Hindlimb muscle (tissue), 1 donor: ENCODE measurements at places on chromosomes 6 and 20. TPM values are rescaled to one million over a fixed set of nuclear protein-coding genes. Genes with fewer than 3 reads are reported as not detected.

DNA sequence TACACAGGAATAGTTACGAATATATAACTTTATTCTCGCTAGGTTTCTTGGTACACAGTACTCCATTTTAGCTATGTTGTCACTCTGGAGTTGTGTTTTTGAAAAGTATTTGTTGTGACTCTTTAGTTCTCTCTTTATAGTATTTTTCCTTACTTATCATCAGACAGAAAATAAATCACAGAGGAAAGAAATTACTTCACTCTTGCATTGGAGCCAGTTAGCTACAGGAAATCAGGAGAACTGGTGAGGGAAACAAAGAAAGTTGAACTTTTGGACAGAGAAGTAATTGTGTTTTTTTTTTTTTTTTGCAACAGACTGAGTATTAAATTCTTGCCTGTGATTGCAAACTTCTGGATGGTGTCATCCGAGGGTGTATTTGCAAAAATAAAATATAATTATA, 33.9 kb downstream of the DSE start:
- DNase-seq, result no peak

DNA sequence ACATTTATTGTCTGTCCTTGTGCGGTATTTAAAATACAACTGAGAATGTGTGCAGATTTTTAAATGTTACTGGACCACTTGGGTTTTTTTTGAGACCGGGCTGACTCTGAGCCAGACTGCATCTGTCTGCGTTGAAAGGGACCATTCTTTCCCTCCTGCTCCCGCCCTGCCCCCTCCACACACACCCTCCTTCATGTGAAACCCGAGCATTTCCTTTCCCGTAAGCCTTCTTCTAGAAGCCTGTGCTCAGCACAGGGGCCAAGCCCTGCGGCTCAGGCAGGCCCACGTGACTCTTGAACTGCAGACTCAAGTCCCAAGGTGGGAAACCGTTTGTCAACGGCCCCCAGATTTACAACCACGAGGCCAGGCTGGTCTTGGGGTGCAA, 82.7 kb upstream of the FOXC1 start:
- peak; percentile 88 for DNase-seq

DNA sequence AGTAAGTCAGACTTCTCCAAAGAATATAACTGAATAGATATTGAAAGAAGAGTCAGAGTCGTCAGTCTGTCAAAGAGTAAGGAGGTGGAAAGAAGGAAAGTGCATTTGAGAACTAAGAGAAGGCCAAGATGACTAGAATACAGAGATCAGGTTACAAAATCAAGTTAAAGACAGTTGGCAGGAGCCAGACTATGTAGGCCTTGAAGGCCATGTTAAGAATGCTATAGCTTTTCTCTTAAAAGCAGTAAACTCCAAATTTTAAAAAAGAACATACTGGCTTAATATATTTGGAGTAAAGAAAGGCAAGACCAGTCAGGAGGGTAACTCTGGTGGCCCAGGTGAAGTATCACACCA, 68.8 kb downstream of the IBTK start:
- no peak for DNase-seq

DNA sequence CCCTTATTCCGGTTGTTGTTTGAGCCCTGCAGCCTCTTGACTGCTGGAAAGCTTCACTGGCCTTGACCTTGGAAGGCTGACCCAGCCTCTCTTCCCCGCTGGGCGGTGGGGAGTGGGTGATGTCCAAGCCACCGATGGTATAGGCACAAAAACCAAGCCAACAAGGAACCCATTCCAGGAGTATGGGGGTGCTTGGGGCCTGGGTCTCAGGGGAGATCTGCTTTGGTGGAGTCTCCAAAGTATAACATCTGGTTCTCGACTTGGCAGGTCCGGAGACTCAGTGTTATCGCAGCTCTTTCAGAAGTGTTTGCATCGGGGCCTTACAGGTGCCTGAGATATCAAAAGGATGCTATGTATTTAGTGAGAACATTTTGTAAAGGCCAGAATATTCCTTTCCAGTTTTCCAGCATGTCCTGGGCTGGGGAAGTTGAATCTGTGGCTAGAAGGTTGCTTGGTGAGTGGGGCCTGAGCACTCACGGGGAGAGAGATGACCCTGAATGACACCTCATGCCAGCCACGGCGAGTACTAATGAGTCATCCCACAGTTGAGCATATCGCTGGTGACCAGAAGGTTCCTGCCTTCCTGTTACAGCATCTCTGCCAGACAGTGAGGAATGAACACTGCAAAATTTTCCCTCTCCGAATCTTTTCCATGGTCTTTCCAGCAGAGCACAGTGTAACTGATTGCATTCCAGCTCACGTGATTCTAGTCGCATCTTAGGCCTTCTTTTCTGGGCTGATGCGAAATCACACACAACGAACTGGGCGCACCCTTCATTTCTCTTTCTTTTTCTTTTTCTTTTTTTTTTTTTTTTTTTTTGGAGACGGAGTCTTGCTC, 133.9 kb downstream of the ZDHHC14 start:
- DNase-seq, result no peak

GRM4 gene
- polyA plus RNA-seq, result 3.8 TPM

- DNase-seq, result peak; percentile 84
Observed at GRCh38 chr20:46349035-46349741, 40.9 kb upstream of the CDH22 start.

OOEP gene
- 0.36 TPM for polyA plus RNA-seq

SOBP gene
- 16.1 TPM for polyA plus RNA-seq

CBLN4 gene
- 0.10 TPM for polyA plus RNA-seq

CYP21A2 gene
- polyA plus RNA-seq, result 1.8 TPM

- no peak for DNase-seq
Observed at GRCh38 chr6:12776291-12776690, 59.7 kb downstream of the PHACTR1 start.

- peak; percentile 23 for DNase-seq
Observed at GRCh38 chr6:65988006-65988405, 281.0 kb upstream of the EYS start.

MCM3 gene
- polyA plus RNA-seq, result 40.6 TPM

FILIP1 gene
- 45.4 TPM for polyA plus RNA-seq

- DNase-seq, result no peak
Observed at GRCh38 chr6:154473324-154473723, 37.2 kb downstream of the CNKSR3 start.

GRCh38 chr6:45877970-45878590, 137.6 kb downstream of the CLIC5 start:
- no peak for DNase-seq

DNA sequence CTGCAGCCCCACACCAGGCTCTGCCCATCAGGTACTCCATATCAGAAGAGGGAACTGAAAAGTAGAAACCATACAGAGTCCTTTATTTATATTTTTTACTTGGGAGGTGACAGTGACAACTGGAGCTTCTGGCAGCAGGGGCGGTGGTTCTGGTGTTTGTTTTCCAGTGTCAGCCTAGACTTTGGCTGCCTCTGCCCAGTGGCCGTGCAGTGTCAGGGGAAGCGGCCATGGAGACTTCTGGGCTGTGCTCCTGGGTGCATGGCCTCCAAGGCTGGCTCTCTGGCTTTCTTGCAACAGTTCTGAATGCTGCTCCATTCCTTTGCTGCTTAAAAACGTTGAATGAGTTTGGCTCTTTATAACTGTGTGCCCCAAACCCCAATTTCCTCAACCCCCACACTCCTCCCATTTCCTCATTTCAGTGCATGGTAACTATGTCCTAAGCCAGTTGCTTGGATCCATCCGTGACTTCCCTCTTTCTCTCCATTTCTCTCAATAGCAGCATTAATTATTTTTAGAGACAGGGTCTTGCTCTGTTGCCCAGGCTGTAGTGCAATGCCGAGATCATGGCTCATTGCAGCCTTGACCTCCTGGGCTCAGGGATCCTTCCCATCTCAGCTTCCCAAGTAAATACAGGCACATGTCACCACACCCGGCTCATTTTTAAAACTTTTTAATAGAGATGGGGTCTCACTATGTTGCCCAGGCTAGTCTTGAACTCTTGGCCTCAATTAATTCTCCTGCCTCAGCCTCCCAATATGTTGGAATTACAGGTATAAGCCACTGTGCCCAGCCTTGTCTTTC, 141.1 kb upstream of the SGK1 start:
- DNase-seq, result no peak

- DNase-seq, result no peak
Observed at GRCh38 chr6:143941852-143942627, 66.0 kb downstream of the PLAGL1 start.

GRCh38 chr20:60137657-60138245, 179.5 kb downstream of the CDH26 start:
- DNase-seq, result no peak

MTFR2 gene
- polyA plus RNA-seq, result 2.2 TPM

DNA sequence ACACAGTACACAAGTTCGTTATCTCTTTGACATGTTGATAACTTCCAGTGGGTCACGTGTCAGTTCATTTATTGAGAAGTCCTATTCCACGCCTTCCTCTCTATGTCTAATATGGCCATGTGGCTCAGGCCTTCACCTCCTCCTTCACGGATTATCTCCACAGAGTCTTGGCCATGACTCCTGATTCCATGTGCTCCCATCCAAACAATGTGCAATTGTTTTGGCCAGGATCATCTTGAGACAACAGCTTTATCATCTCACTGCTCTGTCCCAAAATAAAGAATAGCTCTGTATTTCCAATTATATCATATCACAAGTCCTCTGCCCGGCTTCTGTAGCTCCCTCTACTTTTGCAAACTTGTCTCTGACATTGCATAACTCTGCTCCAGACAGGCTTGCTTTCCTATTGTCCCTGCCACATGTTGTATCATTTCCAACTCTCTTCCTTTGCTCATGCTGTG, 11.1 kb upstream of the TXNDC5 start:
- DNase-seq, result no peak

DNA sequence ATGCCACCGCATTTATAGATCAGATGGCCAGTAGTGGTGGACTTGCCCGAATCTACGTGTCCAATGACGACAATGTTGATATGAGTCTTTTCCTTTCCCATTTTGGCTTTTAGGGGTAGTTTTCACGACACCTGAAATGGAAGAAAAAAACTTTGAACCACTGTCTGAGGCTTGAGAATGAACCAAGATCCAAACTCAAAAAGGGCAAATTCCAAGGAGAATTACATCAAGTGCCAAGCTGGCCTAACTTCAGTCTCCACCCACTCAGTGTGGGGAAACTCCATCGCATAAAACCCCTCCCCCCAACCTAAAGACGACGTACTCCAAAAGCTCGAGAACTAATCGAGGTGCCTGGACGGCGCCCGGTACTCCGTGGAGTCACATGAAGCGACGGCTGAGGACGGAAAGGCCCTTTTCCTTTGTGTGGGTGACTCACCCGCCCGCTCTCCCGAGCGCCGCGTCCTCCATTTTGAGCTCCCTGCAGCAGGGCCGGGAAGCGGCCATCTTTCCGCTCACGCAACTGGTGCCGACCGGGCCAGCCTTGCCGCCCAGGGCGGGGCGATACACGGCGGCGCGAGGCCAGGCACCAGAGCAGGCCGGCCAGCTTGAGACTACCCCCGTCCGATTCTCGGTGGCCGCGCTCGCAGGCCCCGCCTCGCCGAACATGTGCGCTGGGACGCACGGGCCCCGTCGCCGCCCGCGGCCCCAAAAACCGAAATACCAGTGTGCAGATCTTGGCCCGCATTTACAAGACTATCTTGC, 725 bp downstream of the EEF1A1 start:
- peak; percentile 71 for DNase-seq

GRCh38 chr6:62265906-62266525, 20.0 kb downstream of the KHDRBS2 start:
- DNase-seq, result no peak

DNA sequence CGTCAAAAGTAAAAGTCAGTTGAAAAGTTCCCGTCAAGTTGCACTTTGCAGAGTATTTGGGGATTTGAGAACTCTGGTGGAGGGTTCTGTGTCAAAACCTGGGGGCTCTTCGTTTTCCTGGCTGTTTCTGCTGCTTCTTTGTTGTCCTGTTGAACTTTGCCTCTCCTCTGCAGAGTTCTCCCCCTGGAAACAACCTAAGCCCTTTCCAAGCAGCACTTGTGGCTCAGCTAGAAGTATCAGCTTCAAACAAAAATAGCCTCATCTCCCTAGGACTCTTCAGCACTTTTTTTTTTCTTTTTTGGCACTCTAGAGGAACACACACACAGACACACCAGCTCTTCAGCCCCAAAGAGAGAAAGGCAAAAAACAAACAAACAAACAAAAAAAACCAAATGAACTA, at the start of gene TRDN:
TRDN (minus strand) TSS at position 169 of the 400 bp plus-strand sequence. CDS start 175 bp downstream, outside the sequence.
- no peak for DNase-seq
